ENCODE measurements at places on chromosomes 7 and 10.
A peak's percentile ranks its signal among the peaks of the same experiment; 100 is the strongest.

- DNase-seq = no peak
- no peaks in the 10 kb centered on the region for H3K27me3 ChIP-seq
- H3K36me3 ChIP-seq = no peaks in the 10 kb centered on the region
- no peak overlapping the region for H3K4me3 ChIP-seq
Observed at GRCh38 chr7:114917211-114917839, 4.6 kb upstream of the MDFIC start.

DNA sequence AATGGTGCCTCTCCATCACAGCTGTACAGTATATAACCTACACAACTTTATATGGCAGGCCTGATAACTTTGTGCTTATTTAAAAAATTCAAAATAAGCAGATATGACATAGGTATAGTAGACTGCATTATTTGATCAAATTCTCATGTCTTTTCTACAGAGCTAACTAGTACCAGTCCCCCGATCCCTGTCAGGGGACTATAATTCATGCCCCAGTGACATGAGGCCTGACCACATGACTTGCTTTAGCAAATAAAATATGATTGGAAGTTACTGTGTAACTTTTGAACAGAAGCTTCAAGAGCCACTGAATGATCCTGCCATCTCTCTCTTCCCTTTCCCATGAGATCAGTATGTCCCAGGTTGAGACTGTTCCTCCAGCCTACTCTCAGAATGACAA, 49.2 kb upstream of the WNT2 start:
- DNase-seq = no peak
- no peak overlapping the region for H3K4me3 ChIP-seq
- H3K27me3 ChIP-seq = no peaks in the 10 kb centered on the region
- no peaks in the 10 kb centered on the region for H3K4me1 ChIP-seq

GRCh38 chr10:124027031-124027611, 66.3 kb downstream of the CHST15 start:
- H3K27me3 ChIP-seq = no peaks in the 10 kb centered on the region
- no peak for DNase-seq
- H3K36me3 ChIP-seq = peaks cover 8% of the 10 kb centered on the region
- no peak overlapping the region for H3K27ac ChIP-seq
- H3K4me1 ChIP-seq = no peaks in the 10 kb centered on the region

- peak; percentile 90 for DNase-seq
- peaks cover 13% of the 10 kb centered on the region for H3K4me1 ChIP-seq
- H3K27me3 ChIP-seq = no peaks in the 10 kb centered on the region
- H3K4me3 ChIP-seq = peak overlapping the region; percentile 84
- no peaks in the 10 kb centered on the region for H3K36me3 ChIP-seq
Observed at GRCh38 chr10:125160856-125161706, 718 bp upstream of the CTBP2 start.

DNA sequence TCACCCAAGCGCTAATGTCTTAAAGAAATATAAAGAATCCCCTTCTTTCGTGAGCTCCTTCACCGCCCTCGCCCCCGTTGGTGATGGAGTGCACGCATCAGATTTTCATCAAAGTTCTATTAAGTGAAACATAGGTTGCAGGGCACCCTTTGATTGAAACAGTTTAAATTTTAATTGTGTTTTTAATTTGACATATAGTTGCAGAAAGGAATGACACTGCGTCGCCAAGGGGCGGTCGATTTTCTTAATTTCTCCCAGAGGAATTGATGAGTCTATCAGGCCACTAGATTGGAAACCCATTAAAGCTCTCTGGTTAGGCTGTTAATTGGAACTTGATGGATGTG, 4.1 kb upstream of the HMX2 start:
- no peak for DNase-seq
- no peak overlapping the region for H3K4me3 ChIP-seq
- no peak overlapping the region for H3K27ac ChIP-seq
- H3K36me3 ChIP-seq = no peaks in the 10 kb centered on the region

DNA sequence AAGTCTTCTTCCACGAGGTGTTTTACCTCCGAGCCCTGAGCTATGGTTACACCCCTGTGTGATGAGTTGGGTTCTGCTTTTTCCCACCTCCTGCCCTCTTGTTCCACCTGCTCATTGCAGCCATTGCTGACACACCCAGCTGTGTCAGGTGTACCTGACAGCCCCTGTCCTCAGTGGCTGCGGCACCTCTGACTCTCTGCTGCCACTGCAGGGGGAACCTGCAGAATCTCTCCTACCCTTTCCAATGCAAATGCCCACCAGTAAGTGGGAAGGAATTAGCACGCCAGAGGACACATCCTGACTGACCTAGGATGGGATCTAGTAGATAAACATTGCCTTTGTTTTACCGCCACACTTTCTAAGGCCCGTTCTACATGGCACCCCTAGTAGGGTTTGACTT, 600.9 kb upstream of the MKI67 start:
- peak overlapping the region; percentile 18 for H3K4me3 ChIP-seq
- no peak overlapping the region for H3K27ac ChIP-seq
- no peaks in the 10 kb centered on the region for H3K27me3 ChIP-seq
- peaks cover 8% of the 10 kb centered on the region for H3K4me1 ChIP-seq
- DNase-seq = no peak
- no peaks in the 10 kb centered on the region for H3K36me3 ChIP-seq

GRCh38 chr10:58023341-58024073, 244.2 kb downstream of the IPMK start:
- H3K36me3 ChIP-seq = no peaks in the 10 kb centered on the region
- no peak overlapping the region for H3K27ac ChIP-seq
- H3K27me3 ChIP-seq = no peaks in the 10 kb centered on the region
- H3K4me3 ChIP-seq = no peak overlapping the region

DNA sequence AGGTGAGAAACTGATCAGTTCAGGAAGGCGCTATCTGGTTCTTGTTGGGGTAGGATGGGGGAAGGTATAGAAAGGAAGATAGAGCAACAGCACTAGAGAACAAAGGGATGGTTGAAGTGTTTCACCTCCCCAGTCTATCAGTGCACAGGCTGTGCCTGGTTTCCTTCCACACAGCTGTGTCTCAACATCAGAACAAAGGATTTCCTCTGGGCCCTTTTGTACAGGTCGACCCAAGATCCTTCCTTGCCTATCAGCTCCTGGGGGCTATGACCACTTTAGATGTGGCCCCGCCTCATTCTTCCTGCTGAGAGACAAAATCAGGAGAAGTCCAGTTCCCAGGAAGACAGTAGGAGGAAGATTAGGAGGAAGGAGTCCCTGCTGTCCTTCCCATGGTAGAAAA, 65.6 kb downstream of the NAMPT start:
- no peak for DNase-seq
- no peak overlapping the region for H3K27ac ChIP-seq
- H3K27me3 ChIP-seq = no peaks in the 10 kb centered on the region
- H3K36me3 ChIP-seq = no peaks in the 10 kb centered on the region
- H3K4me1 ChIP-seq = no peaks in the 10 kb centered on the region

GRCh38 chr10:78867555-78867939, 201.2 kb upstream of the ZMIZ1 start:
- H3K4me3 ChIP-seq = no peak overlapping the region
- no peak for DNase-seq
- no peaks in the 10 kb centered on the region for H3K4me1 ChIP-seq
- H3K27ac ChIP-seq = no peak overlapping the region
- no peaks in the 10 kb centered on the region for H3K27me3 ChIP-seq

DNA sequence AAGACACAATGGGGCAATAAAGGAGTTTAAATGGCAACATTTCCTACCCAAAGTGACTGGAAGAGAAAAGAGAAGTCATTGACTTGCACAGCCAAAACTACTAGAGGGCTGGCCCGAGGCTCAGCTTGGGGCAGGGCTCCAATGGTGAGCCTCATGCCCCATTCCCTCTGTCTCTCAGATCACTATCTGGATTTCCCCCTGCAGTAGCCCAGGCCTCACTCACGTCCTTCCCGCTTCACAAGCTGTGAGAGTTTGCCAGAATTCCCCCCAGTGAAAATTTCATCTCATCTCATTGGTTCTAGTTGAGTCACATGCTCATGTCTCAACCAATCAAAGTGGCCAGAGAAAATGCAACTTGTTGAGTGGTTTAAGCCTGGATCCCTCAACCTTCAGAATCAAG, 181.3 kb downstream of the WDR11 start:
- H3K36me3 ChIP-seq = no peaks in the 10 kb centered on the region
- no peak for DNase-seq
- H3K4me3 ChIP-seq = no peak overlapping the region
- no peaks in the 10 kb centered on the region for H3K4me1 ChIP-seq
- no peaks in the 10 kb centered on the region for H3K27me3 ChIP-seq
- H3K27ac ChIP-seq = no peak overlapping the region

- peaks cover 8% of the 10 kb centered on the region for H3K4me1 ChIP-seq
- no peak overlapping the region for H3K27ac ChIP-seq
- no peaks in the 10 kb centered on the region for H3K27me3 ChIP-seq
- no peaks in the 10 kb centered on the region for H3K36me3 ChIP-seq
- no peak for DNase-seq
Observed at GRCh38 chr7:123647106-123647730, 8.4 kb upstream of the LMOD2 start.

DNA sequence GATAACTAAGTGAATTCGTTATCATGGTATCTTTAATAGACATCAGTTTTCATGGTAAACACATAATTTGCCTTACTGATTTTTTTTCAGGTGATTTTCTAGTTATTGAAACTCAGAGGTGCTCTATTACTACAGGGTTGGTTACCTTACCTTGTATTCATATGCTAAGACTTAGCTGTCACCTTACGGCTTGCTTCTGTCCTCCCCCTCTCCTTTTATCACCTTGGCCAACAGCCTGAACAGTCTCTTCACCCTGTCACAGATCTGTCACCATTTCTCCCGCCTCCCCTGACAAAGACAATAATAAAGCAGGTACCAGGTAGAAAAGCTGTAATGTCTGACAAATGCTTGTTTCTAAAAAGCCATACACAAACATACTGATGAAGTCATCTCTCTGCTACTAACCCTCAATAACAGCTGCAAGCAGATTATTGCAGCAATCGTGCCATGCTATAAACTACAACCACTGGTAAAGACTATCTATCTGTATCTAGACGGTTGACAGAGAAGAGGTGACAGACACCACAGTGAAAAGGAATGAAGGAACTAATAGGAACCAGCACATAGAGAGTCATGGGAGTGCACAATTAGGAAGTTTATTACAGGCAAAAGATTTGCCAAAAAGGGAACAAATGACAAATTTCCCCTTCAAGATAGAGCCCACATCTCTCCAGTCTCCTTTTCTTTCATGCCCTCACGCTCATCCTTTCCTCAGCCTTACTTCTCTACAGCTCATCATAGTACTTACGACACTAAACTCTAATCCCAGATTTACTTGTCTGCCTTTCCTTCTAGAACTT, 57.2 kb downstream of the ARHGAP12 start:
- no peaks in the 10 kb centered on the region for H3K27me3 ChIP-seq
- H3K27ac ChIP-seq = no peak overlapping the region
- no peaks in the 10 kb centered on the region for H3K4me1 ChIP-seq
- no peak overlapping the region for H3K4me3 ChIP-seq
- no peak for DNase-seq

DNA sequence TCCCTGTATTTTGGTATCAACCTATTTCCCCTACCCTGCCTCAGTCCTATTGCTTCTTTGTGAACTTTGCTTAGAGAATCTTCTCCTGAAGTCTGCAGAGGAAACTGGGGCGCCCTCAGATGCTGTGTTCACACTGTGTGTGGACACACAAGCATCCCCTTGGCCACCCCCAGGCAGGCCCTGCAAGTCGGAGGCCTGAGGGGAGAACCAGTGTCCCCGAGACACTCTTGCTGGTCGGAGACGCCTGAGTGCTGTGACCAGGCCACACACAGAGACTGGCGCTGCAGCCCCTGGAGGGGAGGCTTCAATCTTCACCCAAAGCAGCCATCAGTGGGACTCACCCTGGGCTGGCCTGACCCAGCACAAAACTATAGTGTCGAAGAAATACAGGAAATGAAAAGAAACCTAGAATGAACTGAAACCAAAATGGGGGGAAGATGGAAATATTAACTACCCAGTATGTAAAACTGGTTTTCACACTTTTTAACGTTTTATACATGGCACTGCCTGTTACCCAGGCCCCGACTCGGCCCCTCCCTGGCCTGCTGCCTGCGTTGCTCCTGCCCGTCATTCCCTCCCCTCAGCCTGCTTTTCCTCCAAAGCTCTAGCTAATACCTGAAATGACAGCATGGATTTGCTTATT, 48.4 kb upstream of the FAM20C start:
- peaks cover 2% of the 10 kb centered on the region for H3K36me3 ChIP-seq
- DNase-seq = no peak
- no peaks in the 10 kb centered on the region for H3K27me3 ChIP-seq
- H3K4me1 ChIP-seq = peaks cover 7% of the 10 kb centered on the region
- H3K4me3 ChIP-seq = no peak overlapping the region

- H3K36me3 ChIP-seq = no peaks in the 10 kb centered on the region
- H3K4me3 ChIP-seq = no peak overlapping the region
- no peak overlapping the region for H3K27ac ChIP-seq
- DNase-seq = peak; percentile 43
- H3K4me1 ChIP-seq = peaks cover 5% of the 10 kb centered on the region
Observed at GRCh38 chr10:91006001-91006751, 85.3 kb upstream of the ANKRD1 start.

DNA sequence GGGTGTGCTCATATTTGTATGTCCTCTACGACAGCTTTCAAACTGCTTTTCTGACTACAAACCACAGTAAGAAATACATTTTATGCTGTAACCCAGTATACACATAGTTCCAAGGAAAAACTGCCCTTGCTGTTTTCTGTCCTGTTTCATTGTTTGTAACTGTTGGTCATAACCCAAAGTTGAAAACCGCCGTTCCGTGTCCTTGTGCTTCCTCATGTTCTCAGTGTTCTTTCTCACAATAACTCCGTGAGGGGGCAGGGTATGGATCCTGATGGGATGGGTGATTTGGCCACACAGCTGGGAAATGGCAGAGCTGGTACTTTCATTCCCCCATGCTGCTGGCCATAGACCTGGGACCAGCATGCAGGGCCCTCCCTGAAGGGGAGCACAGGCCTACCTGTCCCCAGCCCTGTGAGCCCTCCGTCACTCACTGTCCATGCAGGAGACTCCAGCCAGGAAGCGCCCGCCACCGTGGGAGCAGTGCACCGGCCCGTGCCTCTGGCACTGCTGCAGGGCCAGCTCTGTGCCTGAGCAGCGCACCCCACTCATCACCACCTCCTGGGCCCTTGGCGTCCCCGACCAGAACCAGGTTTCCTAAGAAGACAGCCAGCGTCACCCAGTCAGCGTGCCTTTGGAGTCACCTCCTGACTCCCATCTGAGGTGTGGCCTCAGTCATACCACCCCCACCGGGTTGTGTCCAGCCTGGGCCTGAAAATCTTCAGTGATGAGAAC, 12.7 kb downstream of the LOXL4 start:
- no peaks in the 10 kb centered on the region for H3K27me3 ChIP-seq
- peaks cover 3% of the 10 kb centered on the region for H3K4me1 ChIP-seq
- no peak for DNase-seq
- no peak overlapping the region for H3K27ac ChIP-seq
- H3K4me3 ChIP-seq = no peak overlapping the region

GRCh38 chr10:68074031-68074774, 880 bp downstream of the HERC4 start:
- DNase-seq = no peak
- H3K27me3 ChIP-seq = no peaks in the 10 kb centered on the region
- H3K27ac ChIP-seq = peak overlapping the region; percentile 92
- peaks cover 32% of the 10 kb centered on the region for H3K36me3 ChIP-seq
- H3K4me3 ChIP-seq = peak overlapping the region; percentile 95

Measured in neuronal stem cell (in vitro differentiated cells).